Mammary epithelial cell (primary cell): ENCODE measurements at places on chromosomes 4 and X.

GRCh38 chrX:31397119-31397518, 325.3 kb upstream of the FTHL17 start:
- DNase-seq = peak; percentile 29

- no peak for DNase-seq
Measured at GRCh38 chr4:94484818-94485217, 33.1 kb downstream of the PDLIM5 start.

- DNase-seq = no peak
Measured at GRCh38 chr4:105369988-105370387, 103.9 kb downstream of the PPA2 start.

GRCh38 chrX:152905081-152905420, 7.2 kb downstream of the ZNF185 start:
- DNase-seq = no peak

GRCh38 chrX:83771664-83772063, 89.3 kb upstream of the CYLC1 start:
- no peak for DNase-seq

DNA sequence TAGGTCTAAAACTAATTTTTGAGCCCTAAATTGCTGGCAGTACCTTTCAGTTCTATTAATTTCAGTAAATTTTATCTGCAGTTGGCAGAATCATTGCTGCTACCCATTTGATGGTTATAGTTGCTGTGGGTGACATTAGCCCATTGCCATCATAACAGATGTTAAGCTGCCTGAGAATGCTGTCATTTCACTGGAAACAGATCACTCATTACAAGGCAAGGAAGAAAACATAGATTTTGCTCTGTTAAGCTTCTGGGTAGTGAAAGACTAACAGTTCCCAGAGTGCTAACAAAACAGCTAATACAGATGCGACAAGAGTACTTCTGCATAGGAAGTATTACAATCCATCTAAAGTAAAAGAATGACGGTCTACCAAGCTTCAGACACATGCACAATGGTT, 213.2 kb downstream of the SPANXN3 start:
- no peak for DNase-seq

GRCh38 chr4:47713129-47713834, 124.6 kb downstream of the CORIN start:
- DNase-seq = no peak

DNA sequence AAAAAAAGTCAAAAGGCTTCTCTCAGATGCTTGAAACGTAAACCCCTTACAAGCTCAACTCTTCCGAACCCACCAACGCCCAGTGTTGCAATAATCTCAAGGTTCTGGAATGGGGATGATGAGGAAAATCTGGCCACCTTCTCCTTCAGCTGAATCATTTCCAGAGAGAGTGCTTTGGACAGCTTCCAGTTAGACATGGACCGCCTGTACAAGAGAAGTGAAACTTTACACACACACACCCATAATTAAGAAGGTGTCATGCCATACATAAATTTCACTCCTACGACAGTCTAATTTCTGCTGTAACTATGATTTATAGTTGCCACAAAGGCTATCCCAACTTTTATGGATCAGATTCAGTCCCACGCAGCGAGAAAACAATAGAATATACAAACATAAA, 72.3 kb downstream of the PRKG2 start:
- peak; percentile 28 for DNase-seq

- DNase-seq = no peak
Measured at GRCh38 chrX:20267607-20267930, 860 bp upstream of the RPS6KA3 start.

GRCh38 chrX:6187256-6187655, 41.4 kb downstream of the NLGN4X start:
- no peak for DNase-seq

DNA sequence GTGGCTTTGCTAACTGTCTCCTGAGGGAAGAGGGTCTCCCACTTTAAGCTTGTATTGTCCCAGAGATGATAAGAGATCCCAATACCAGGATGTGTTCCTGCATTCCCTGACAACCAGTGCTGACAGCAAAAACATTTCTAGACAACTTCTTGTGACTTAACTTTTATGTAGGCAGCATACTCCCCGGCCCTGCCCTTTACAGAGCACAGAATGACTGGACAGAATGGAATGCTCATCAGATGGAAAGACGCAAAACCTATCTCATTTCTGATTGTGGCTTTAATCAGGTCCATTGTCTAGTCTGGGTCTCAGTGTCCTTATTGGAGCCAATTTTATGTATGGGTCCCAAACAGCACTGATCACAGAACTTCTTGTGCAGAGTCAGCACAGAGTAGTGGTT, 18.2 kb upstream of the PLAC1 start:
- DNase-seq = peak; percentile 53

- peak; percentile 41 for DNase-seq
Measured at GRCh38 chr4:153018031-153018430, 81.9 kb downstream of the FHDC1 start.

- DNase-seq = peak; percentile 56
Measured at GRCh38 chrX:14964500-14964899, 91.3 kb downstream of the MOSPD2 start.

- DNase-seq = no peak
Measured at GRCh38 chr4:106497271-106497670, 128.7 kb upstream of the GIMD1 start.

- DNase-seq = no peak
Measured at GRCh38 chrX:46841346-46841745, 4.5 kb downstream of the RP2 start.

DNA sequence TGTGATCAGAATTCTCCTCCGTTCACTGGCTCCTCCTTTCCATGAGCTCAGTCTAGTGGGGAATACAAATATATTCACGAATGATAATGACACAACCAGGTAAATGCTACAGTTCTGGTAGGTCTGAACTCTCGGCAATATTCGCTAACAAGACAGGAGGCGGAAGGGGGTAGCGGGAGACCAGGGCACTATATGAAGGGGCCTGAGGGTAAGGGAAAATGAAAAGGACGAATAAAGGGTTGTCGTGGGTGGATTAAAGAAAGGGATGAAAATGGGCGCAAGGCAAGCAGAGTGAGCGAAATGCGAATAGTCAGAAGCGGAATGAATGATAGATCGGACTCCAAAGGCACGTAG, 743 bp downstream of the NKAP start:
- DNase-seq = no peak

DNA sequence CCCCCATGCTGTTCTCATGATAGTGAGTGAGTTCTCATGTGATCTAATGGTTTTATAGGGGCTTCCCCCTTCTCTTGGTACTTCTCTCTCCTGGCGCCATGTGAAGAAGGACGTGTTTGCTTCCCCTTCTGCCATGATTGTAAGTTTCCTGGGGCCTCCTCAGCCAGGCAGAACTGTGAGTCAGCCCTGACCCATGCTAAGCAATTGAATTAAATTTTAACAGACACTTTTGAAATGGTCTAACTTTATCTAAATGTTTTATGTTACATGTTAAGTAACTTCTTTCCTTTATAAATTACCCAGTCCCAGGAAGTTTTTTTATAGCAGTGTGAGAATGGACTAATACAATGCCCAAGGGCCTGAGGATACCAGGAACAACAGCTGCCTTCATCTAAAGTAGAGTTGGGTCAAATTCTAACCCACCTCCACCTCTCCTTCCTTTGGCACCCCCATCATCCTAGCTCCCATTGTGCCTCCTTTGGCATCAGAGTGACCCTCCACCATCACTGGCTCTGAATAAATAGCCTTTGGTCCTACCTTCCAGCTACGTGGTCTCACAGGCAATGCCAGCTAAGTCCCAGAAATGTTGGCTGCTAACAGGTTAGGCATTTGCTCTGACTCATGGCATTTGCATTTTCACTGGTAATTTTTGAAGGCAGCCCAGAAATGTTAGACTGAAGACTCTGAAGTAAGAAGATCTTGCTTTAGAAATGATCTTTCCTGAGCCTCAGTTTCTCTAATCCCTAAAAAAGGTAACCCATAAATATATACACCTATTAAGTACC, 182.1 kb downstream of the MOSPD2 start:
- peak; percentile 55 for DNase-seq

- DNase-seq = no peak
Measured at GRCh38 chr4:6401797-6402196, 70.6 kb downstream of the PPP2R2C start.
